ENCODE measurements at places on chromosomes 3 and 15.

DNA sequence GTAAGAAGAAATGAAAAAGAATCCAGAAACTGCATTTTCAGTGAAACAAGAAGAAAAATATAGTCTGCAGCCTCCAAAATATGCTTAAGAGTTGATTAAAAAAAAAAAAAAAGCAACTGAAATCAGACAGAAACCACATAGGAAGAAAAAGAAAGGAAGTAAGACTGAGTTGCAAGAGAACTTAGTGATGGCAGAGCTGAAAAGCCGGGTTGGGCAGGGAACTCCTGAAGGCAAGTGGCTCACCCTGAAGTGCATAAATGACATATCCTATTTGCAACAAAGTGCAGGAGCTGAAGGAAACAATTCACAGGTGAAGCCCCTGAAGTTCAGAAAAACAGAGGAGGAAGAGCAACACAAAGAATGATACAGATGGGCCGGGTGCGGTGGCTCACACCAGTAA, 108.8 kb upstream of the SLC25A36 start:
- DNase-seq: no peak

- DNase-seq: no peak
Observed at GRCh38 chr3:147410526-147411237, 1.5 kb downstream of the ZIC1 start.

- no peak for DNase-seq
Observed at GRCh38 chr3:160986069-160986468, 119.1 kb downstream of the B3GALNT1 start.

DNA sequence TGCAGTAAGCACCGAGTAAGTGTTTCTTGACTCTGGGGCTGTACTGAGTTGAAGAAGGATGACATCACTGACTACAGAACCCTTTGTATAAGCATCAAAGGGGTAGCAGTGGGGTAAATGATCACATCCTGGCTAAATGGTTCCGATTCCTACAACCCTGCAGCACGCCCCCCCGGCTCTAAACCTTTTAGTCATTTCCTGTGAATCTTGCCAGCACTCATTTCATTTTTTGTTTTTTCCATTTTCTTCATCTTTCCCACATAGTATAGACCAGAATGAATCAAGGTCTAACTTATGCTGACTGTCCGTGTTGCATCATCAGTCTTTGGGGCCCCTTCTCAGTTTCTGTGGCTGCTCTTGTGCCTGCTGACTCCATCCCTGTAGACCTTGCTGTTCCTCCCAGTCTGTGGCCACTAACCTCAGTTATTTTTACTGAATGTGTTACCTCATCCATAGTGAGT, 383.1 kb upstream of the TPRG1 start:
- peak; percentile 45 for DNase-seq

DNA sequence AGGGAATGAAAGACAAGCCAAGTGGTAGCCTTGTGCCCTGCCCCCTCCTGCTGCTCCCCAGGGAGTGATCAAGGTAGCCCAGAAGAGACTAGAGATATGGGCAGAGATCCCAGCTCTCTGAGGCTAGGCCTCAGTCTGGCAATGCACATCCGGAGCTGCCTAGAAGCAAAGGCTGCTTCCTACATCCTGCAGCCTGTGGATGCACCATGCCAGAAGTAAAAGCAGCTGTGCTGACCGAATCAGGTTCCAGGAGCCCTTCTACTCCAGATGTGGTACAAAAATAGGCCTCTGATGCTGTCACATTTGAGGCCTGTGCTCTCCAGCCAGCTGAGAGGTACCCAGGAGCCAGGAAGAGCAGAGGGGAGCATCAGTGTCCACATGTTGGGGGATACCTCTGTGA, 16.0 kb downstream of the TRAIP start:
- DNase-seq: no peak

Data from activated CD8-positive, alpha-beta memory T cell treated with anti-CD3 and anti-CD28 coated beads for 48 hours (primary cell).